ENCODE measurements at places on chromosomes 12 and 14. TPM values are rescaled to one million over a fixed set of nuclear protein-coding genes. Genes with fewer than 3 reads are reported as not detected.

The SMOC1 gene
- 2.1 TPM for polyA plus RNA-seq

DNA sequence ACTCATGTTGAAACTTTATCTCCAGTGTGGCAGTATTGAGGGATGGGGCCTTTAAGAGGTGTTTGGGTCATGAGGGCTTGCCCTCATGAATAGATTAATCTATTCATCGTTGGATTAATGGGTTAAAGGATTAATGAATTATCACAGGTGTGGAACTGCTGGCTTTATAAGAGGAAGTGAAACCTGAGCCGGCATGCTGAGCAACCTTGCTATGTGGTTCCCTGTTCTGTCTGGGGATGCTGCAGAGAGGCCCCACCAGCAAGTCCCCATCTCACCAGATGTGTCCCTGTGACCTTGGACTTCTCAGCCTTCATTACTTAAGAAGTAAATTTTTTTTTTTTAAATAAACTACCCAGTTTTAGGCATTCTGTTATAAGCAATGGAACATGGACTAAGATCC, 109.6 kb downstream of the DYRK2 start:
- DNase-seq = no peak

The IGFBP6 gene
- polyA plus RNA-seq = 24.2 TPM

- no peak for DNase-seq
Measured at GRCh38 chr14:63164108-63164683, 40.0 kb upstream of the RHOJ start.

- DNase-seq = no peak
Measured at GRCh38 chr14:46717211-46717610, 65.6 kb upstream of the RPL10L start.

- no peak for DNase-seq
Measured at GRCh38 chr14:20848955-20849570, 42.1 kb upstream of the RNASE3 start.

GRCh38 chr14:85867450-85867849, 337.5 kb downstream of the FLRT2 start:
- no peak for DNase-seq

The TECPR2 gene
- 19.6 TPM for polyA plus RNA-seq

All from renal cortex interstitium (tissue), 15 donors.